Smooth muscle cell of the brain vasculature (primary cell): ENCODE measurements at places on chromosomes 12 and 14.

- no peak for DNase-seq
Observed at GRCh38 chr14:62369919-62370560, 607.8 kb downstream of the SNAPC1 start.

- no peak for DNase-seq
Observed at GRCh38 chr14:101131451-101131916, 228.0 kb upstream of the RTL1 start.

GRCh38 chr14:71932229-71932981, at the start of gene RGS6:
Gene RGS6 (plus strand): TSS chr14:71932429.
- no peak for DNase-seq

DNA sequence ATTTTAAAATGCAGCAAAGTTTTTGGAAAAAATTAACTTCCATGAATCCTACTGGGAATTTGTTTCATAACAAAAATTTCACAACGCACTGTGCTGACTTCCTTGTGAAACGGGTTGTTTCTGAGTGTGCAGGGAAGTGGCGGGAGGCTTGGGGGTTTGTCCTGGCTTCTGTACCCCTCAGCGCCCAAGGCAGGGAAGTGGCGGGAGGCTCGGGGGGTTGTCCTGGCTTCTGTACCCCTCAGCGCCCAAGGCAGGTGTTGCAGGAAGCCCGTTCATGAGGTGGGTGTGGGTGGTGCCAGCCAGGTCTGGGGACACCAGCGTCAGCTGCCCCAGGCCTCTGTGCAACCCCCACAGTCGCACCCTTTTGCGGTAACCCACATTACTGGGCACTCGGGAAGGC, 25.1 kb downstream of the ADGRD1 start:
- no peak for DNase-seq

DNA sequence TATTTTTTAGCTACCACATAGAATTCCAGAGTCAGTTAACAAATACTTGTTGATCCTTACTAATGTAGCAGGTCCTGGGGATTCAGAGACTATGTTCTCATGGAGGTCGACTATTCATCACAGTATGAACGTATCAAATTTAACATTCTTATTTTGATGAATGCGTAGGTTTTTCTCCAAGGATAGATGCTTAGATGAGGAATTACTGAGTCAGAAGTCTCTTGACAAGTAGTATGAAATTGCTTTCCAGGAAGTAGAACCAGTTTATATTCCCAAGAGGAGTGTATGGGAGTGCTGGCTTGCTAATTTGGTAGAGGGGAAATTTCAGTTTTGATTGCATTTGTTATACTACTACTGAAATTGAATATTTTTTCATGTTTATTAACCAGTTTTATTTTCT, 42.8 kb upstream of the CRADD start:
- no peak for DNase-seq

GRCh38 chr14:60686865-60687264, 37.3 kb downstream of the SIX4 start:
- DNase-seq = no peak

DNA sequence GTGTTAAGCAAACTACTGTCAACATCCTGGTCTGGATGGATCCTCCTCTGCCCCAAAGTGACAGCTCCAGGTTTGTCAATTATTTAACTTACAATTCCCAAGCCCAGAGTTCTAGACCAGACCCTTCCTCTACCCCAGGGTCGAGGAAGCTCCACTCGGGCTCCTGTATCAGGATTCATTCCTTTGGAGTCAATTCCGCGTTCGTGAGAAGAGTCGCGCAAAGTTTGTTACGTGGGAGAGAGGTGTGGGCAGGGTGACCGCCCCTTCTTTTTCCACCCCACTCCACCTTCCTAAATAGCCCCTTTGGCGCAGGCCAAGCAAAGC, 479 bp downstream of the SEL1L start:
- DNase-seq = no peak

DNA sequence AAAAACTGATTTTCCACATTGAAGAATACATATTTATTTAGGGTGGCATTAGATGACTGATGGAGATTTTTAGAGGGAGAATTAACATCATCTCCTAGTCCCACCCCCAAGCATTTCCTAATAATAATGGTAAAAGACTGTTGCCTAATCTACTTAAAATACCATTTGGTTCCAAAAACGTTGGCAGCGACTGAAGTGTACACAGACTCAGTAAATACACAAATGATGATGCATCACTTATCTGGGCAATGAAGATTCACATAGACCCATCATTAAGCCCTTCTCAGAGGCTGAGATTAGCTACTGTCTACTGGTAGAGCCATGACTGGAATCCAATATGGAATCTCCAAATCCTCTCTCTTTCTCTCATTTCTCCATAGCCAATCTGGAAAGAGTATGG, 18.2 kb downstream of the RTN1 start:
- no peak for DNase-seq

DNA sequence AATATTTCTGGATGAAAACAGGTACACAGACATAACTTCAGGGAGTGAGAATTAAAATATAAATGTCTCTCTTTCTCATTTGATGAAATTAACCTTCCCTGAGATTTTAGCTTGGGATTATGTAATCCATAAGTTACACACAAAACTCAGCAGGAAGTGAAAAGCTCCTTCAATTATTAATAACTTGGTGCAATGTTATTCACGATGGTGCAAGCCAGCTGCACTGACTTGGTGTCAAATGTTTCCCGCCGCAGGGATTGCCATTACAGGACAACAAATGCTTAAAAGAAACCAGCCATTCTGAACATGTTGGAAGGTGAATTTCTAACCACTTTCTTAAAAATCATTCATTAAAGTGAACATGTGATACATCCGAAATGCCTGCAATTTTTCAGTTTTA, 250.4 kb downstream of the FOXN3 start:
- no peak for DNase-seq

- DNase-seq = no peak
Observed at GRCh38 chr14:91866511-91867295, 633 bp downstream of the TC2N start.

- DNase-seq = no peak
Observed at GRCh38 chr14:31828946-31829868, 247.9 kb upstream of the ARHGAP5 start.

GRCh38 chr12:47193066-47193465, 113.3 kb upstream of the AMIGO2 start:
- DNase-seq = no peak

GRCh38 chr14:68094158-68094557, 274.6 kb downstream of the RAD51B start:
- DNase-seq = no peak

GRCh38 chr12:102512523-102512922, 32.2 kb upstream of the IGF1 start:
- DNase-seq = no peak

DNA sequence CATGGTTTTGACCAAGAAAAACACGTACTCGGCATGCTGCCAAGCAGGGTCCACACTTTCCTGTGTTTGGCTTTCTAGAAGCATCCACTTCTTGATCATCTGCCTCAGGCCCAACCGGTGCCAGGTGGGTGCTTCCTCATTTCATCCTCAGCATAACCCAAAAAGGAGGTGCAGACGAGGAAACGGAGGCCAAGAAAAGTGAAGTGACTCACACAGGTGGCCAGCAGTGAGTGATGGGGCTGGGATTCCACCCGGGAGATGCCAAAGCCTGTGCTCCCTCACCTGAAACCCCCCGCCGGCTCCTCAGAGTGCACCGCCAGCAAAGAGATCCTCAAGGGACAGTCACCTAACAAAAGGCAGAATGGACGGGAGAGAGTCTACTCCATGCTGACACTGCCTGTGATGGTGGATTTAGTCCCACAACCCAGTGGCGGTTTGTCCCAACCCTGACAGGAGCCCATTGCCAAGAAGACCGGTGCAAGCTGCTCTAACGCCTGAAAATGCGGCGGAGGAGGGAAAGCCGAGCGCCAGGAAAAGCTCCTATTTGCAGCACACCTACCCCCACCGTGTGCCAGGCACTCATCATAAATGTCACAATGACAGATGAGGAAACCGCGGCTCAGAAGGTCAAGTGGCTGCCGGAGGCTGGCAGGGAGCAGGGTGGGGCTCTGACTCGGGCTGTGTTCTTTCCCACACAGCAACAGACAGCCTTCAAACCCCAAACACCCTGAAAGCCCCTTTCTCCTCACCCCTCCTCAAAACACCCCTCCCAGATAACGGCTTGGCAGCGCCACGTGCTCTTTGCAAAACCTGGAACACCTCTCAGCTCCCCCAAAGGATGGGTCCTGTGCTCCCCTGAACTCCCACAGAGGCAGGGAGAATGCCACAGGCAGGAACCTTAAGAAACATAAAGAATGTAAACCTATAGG, 18.8 kb downstream of the BCL11B start:
- DNase-seq = no peak

DNA sequence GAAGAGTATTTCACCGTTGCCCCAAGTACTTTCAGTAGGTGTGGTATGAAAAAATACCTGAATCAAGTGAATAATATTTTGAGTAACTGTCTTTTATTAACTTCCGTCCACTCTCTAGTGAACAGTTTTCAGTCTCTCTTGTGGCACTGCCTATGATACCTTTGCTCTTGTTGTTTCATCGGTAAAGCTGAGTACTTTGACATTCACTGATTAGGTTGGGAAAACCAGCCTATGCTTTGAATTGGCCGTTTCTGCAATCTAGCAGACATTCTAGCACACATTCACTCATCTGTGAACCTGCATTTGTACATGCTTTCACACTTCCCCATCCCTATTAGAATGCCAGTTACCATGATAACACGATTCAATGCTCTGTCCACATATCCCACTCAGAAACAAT, 217.3 kb downstream of the FBXL14 start:
- no peak for DNase-seq

DNA sequence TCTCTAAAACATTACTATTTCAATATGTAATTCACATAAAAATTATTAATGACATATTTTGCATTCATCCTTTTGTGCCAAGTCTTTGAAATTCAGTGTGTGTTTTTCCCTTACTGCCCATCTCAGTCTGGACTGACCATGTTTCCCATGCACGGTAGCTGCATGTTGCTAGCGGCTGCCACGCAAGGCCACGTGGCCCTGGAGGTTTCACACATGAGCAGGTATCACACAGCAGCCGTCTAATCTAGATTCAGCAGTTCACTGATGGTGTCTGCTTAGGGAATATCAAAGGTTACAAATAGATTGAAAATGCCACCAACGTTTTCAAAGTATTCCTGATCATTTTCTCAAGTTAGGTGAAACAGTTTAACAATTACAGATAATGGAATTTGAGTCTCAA, 234.8 kb upstream of the FKBP4 start:
- DNase-seq = no peak

- no peak for DNase-seq
Observed at GRCh38 chr12:111398530-111398929, 7.2 kb upstream of the SH2B3 start.

DNA sequence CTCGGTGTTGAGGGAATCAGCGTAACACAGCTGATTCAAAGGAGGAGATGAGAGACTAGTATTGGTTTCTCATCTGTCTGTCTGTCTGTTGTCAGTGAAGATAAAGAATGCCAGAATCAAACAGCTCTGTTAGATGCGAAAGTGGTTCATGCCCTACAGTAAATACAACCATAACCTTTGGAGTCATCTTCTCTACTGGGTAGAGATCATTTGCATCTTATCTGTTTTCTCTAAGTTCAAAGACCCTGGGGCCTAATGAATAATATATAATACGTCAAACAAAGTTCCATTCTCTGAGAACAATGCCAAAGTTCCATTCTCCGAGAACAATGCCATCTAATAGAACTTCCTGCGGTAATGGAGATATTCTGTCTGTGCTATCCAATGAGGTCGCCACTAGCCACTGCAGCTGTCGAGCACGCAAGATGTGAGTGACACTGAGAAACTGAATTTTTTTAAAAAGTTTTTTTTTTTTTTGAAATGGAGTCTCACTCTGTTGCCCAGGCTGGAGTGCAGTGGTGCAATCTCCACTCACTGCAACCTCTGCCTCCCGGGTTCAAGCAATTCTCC, 6.6 kb downstream of the IL31 start:
- no peak for DNase-seq
